ENCODE measurements at places on chromosomes 7 and 10. TPM values are rescaled to one million over a fixed set of nuclear protein-coding genes. Genes with fewer than 3 reads are reported as not detected.

- no peaks in the 10 kb centered on the region for H3K27me3 ChIP-seq
- H3K4me3 ChIP-seq = no peak overlapping the region
- H3K36me3 ChIP-seq = no peaks in the 10 kb centered on the region
- no peaks in the 10 kb centered on the region for H3K4me1 ChIP-seq
- DNase-seq = no peak
Measured at GRCh38 chr7:26858735-26859134, 5.7 kb downstream of the SKAP2 start.

DNA sequence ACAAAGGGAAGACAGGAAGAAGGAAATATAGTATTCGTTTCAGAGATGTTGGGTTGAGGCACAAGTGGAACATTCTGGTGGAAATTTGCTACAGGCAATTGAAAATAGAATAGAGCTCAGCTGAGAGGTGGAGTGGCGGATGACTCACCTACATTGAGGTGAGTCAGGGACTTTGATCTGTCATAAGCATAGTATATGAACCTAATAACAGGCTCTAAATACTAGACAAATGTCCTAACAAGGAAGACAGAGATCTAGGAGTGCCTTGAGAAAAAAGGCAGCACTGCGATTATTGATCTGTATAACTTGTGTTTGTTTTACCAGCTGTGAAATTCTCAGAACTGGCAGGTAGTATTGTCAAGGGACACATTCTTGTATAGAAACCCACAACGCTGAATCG is 907 bp upstream of the IFRD1 start:
- H3K36me3 ChIP-seq = no peaks in the 10 kb centered on the region
- H3K4me3 ChIP-seq = peak overlapping the region; percentile 81
- peak overlapping the region; percentile 98 for H3K27ac ChIP-seq
- no peaks in the 10 kb centered on the region for H3K27me3 ChIP-seq

Gene SPOCK2
- 3.0 TPM for total RNA-seq

GRCh38 chr7:116122972-116123595 is 87.3 kb upstream of the TES start:
- H3K4me1 ChIP-seq = 0 out of 2 replicates have a peak, but pooled peaks cover 7% of the 10 kb centered on the region
- no peaks in the 10 kb centered on the region for H3K27me3 ChIP-seq
- DNase-seq = peak; percentile 44
- no peak overlapping the region for H3K4me3 ChIP-seq
- no peak overlapping the region for H3K27ac ChIP-seq

DNA sequence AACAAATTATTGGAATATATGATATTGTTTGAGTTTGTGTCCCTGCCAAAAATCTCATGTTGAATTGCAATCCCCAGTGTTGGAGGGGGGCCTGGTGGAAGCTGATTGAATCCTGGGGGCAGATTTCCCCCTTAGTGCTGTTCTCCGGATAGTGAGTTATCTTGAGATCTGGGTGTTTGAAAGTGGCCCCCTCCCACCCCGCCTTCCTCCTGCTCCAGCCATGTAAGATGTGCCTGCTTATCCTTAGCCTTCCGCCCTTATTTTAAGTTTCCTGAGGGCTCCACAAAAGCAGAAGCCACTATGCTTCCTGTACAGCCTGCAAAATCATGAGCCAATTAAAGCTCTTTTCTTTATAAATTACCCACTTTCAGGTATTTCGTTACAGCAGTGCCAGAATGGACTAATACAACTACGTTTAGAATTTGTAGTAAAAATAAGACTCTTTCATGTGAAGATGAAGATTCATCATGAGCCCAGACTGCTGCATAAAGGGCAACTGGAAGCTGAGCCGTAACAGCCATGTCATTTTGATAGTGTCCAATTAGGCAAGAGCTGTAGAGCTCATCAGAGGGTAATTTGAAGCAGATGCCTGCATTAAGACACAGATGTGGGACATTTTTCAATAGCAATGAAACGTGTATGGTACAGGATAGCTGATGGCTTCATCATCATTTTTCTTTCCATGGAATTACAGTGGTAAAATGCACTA is 1007.2 kb downstream of the REEP3 start:
- H3K4me3 ChIP-seq = no peak overlapping the region
- H3K4me1 ChIP-seq = no peaks in the 10 kb centered on the region
- no peaks in the 10 kb centered on the region for H3K27me3 ChIP-seq
- no peak for DNase-seq
- H3K36me3 ChIP-seq = no peaks in the 10 kb centered on the region

- no peaks in the 10 kb centered on the region for H3K27me3 ChIP-seq
- DNase-seq = no peak
- no peak overlapping the region for H3K4me3 ChIP-seq
- H3K27ac ChIP-seq = no peak overlapping the region
Measured at GRCh38 chr7:98084631-98085030, 22.0 kb upstream of the LMTK2 start.

- peaks cover 30% of the 10 kb centered on the region for H3K4me1 ChIP-seq
- no peak overlapping the region for H3K27ac ChIP-seq
- no peaks in the 10 kb centered on the region for H3K27me3 ChIP-seq
- no peak overlapping the region for H3K4me3 ChIP-seq
Measured at GRCh38 chr7:94999069-94999351, 91.6 kb downstream of the PPP1R9A start.

Gene ZNF862
- 3.5 TPM for total RNA-seq

DNA sequence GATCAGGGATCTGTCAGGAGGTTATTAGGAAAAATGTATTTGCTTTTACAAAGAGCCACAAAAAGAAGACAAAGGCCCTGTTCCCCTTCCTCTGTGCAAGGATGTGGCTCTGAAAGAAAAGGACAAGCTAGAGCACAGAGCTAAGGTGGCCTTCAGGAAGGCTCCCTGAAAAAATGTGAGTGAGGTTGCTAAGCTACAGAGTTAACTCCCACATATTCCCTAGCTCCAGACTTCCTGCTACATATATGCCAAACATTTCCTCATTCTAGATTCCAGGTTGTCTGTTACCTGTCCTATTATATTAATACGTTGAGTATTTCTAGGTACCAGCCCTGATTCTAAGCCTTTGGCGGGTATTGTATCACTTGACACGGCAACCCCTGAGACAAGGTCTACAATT is 369.0 kb downstream of the PARD3 start:
- H3K4me3 ChIP-seq = no peak overlapping the region
- H3K4me1 ChIP-seq = 0 out of 2 replicates have a peak, but pooled peaks cover 7% of the 10 kb centered on the region
- H3K27me3 ChIP-seq = no peaks in the 10 kb centered on the region
- DNase-seq = no peak

Gene SPRN
- not detected for total RNA-seq

Gene MEST
- total RNA-seq = 270 TPM

- DNase-seq = no peak
- H3K27me3 ChIP-seq = no peaks in the 10 kb centered on the region
- H3K36me3 ChIP-seq = peaks cover 8% of the 10 kb centered on the region
- H3K27ac ChIP-seq = no peak overlapping the region
Measured at GRCh38 chr7:47392241-47392759, 189.6 kb downstream of the TNS3 start.

- no peak for DNase-seq
- H3K4me1 ChIP-seq = no peaks in the 10 kb centered on the region
- H3K36me3 ChIP-seq = no peaks in the 10 kb centered on the region
Measured at GRCh38 chr7:43753271-43753810, 5.1 kb upstream of the BLVRA start.

Gene PON1
- total RNA-seq = not detected

DNA sequence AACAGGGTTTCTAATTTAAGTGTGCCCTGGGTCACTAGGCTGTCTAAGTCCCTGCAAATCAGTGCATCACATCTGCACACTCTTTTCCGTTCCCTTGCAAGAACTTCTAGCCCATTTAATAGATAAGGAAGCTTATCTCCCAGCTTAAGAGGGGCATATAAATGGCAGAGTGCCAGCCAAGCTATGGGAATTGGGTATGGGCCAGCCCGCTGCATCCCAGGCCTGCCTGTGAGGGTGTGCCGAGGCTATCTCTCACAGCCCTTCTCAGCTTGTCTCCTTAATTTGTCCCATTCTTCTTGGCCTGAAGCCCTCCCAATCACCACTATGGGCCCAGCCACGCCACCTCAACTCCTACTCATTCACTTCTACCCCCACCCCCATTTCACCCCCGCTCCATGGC is 14.7 kb downstream of the AQP1 start:
- H3K4me1 ChIP-seq = no peaks in the 10 kb centered on the region
- no peak overlapping the region for H3K27ac ChIP-seq
- no peaks in the 10 kb centered on the region for H3K27me3 ChIP-seq
- no peaks in the 10 kb centered on the region for H3K36me3 ChIP-seq
- H3K4me3 ChIP-seq = no peak overlapping the region

DNA sequence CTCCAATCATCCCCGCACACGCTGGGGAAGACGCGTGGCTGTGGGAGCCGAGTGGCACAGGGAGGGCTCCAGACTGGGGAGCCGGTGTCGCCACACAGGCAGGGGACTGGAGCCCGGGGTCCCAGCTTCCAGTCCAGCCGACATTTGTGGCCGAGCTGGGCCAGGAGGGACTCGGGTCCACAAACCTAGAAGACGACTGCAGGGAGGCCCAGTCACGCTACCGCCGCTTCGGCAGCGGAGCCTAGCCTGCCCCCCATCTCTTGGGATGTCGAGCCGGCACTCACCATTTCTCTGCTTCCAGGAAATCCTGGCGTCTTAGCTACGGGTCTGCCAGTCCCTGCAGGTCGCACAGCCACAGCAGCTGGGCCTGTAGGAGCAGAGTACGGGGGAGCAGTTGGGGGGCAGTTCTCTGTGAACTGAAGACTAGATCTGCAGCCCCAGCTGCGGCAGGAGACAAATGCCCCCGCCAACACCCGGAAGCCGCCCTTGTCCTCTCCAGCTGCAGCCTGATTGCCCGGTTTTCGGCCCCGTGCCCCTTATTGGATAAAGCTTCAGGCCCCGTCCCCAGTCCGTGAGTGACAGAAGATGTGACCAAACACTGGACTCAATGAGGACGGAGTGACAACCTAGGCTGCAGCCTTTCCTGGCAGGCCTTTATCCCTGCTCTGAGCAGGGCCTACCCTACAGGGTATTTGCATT is 270.7 kb downstream of the ZNF33B start:
- H3K4me3 ChIP-seq = no peak overlapping the region
- no peak overlapping the region for H3K27ac ChIP-seq
- no peak for DNase-seq
- no peaks in the 10 kb centered on the region for H3K36me3 ChIP-seq
- no peaks in the 10 kb centered on the region for H3K27me3 ChIP-seq

- peaks cover 3% of the 10 kb centered on the region for H3K27me3 ChIP-seq
- H3K27ac ChIP-seq = no peak overlapping the region
Measured at GRCh38 chr7:132613737-132614136, 37.5 kb upstream of the PLXNA4 start.

Gene UCN3
- not detected for total RNA-seq

Gene ATP5MK
- 369 TPM for total RNA-seq

- DNase-seq = no peak
- no peaks in the 10 kb centered on the region for H3K36me3 ChIP-seq
- H3K4me1 ChIP-seq = no peaks in the 10 kb centered on the region
- peak overlapping the region; percentile 91 for H3K4me3 ChIP-seq
Measured at GRCh38 chr7:112204499-112205342, 1.5 kb downstream of the DOCK4 start.

GRCh38 chr7:128443831-128444600 is 11.7 kb upstream of the HILPDA start:
- peak; percentile 62 for DNase-seq
- H3K36me3 ChIP-seq = no peaks in the 10 kb centered on the region
- H3K4me3 ChIP-seq = no peak overlapping the region
- H3K4me1 ChIP-seq = peaks cover 26% of the 10 kb centered on the region
- H3K27me3 ChIP-seq = no peaks in the 10 kb centered on the region

- no peak overlapping the region for H3K4me3 ChIP-seq
- peak overlapping the region; percentile 42 for H3K27ac ChIP-seq
- peaks cover 24% of the 10 kb centered on the region for H3K4me1 ChIP-seq
- DNase-seq = peak; percentile 70
- H3K36me3 ChIP-seq = no peaks in the 10 kb centered on the region
Measured at GRCh38 chr7:73871163-73872011, 10.4 kb downstream of the TMEM270 start.

DNA sequence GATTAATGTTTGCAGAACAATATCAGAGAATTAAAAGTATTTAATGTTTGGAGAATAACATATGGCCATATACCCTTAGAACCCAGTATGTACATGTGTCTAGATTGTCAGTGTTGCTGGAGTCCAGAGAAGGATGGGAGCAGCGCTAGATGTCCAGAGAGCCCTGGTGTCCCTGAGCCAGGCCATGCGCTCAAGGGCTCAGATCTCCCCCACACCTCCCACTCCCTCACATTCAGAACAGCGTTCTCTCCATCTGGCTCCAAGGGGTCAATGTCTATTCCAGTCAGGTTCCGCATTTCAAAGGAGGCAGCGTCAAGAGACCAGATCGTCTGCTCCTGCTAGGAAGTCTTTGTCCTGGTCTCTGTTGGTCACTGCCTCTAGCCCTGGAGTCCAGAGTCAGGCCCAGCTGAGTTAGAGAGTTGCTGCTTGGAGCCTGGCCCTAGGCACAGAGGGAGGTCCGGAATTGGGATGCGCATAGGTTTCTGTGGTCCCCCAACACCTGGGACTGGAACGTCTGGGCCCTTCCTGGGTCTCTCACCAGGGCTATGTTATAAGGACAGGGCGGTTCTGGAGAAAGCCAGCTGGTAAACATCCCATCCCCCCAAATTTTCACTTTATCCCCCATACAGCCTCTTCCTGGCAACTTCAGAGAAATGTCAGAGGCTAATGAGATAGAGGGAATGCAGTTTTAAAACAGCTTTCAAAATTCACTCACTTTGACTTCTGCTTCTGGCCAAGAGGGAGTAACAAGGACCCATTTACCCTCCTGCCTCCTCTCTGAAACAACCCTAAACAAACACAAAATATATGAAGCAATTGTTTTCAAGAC is 6.5 kb upstream of the WDR86 start:
- no peaks in the 10 kb centered on the region for H3K27me3 ChIP-seq
- no peak overlapping the region for H3K4me3 ChIP-seq
- no peaks in the 10 kb centered on the region for H3K36me3 ChIP-seq
- no peaks in the 10 kb centered on the region for H3K4me1 ChIP-seq

DNA sequence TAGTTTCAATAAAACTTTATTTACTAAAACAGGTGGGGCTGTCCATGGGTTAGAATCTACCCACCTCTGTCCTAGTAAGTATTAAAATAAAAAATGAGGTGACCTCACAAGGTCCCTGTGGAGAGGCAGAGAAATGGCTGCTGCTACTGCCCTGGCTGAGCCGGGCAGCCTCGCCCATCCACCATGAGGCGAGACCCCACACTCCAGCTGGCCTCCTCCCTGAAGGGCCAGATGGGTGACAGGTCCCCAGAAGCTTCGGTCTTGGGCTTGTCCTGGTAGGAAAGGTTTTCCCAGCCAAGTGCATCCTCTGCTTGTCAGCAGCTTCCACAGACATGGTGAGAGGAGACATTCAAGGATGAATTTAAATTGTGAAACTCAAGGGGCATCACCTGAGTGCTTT is 565.8 kb downstream of the PTPRN2 start:
- no peak for DNase-seq
- H3K27me3 ChIP-seq = no peaks in the 10 kb centered on the region
- no peaks in the 10 kb centered on the region for H3K36me3 ChIP-seq
- H3K4me1 ChIP-seq = no peaks in the 10 kb centered on the region

Gene FEZF1
- total RNA-seq = not detected

Gene PAPOLB
- total RNA-seq = not detected

Measured in Caco-2 (cell line).